ENCODE measurements at places on chromosomes 6 and 20.

- DNase-seq, result no peak
These were observed 12.5 kb upstream of the ENPP1 start for GRCh38 chr6:131795366-131795765.

- no peak for DNase-seq
These were observed 27.7 kb upstream of the ENPP4 start for GRCh38 chr6:46102123-46102522.

GRCh38 chr6:137906020-137906472 lies 39.0 kb downstream of the TNFAIP3 start:
- DNase-seq, result no peak

GRCh38 chr20:34344238-34344637 lies 18.8 kb upstream of the ITCH start:
- DNase-seq, result no peak

- DNase-seq, result no peak
These were observed 182.8 kb downstream of the SASH1 start for GRCh38 chr6:148525453-148525852.

GRCh38 chr6:112466373-112467151 lies 119.4 kb downstream of the RFPL4B start:
- DNase-seq, result no peak

- no peak for DNase-seq
These were observed 77.2 kb downstream of the THBS2 start for GRCh38 chr6:169176361-169176991.

DNA sequence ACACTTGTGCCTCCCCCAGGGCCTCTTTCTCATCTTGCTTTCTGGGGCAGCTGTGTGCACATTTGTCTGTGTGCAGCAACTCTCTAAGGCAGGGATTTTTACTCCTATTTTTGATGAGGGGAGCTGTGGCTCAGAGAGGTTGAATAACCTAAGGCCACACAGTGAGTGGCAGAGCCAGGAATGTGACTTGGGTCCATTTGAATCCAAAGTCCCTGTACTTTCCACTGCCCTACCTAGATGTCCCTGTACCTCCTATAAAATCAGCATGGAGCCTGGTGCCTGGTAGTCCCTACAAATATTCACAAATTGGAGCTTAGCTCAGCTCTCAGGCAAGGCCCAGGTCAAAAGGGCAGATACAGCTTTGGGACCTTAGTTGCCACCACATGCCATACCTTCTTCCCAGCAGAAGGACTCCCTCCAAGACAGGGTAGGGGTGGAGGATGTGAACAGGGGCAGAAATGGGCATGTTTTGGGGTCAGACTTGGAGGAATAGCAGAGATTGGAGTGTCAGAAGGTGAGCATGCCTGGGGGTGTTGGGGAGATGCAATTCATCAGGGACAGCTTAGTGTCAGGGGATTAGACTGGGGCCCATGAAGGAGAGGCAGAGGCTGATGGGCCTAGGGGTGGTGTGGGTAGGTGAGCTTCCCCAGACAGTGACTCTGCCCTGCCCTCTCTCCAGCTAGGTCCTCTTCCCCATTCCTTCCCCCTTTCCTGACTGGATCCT lies 4.1 kb upstream of the VEGFA start:
- DNase-seq, result no peak

DNA sequence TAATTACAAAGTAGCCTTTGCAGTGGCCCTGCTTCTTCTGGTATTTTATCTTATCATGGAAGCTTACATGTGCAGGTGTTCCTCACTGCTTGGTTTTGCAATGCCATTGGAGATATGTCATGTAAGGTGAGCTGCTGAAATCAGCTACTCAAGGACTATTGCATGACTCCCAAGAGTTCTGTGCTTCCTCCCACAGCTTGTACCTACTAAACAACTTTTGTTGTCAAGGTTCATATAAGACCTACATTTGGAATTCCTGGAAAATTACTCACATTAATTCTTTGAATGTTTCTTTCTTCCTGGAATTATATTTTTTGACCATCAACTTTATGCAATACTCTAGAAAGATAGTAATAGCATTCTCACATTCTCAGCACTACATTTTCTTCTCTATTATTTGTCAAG lies 427.5 kb upstream of the HSF2 start:
- DNase-seq, result no peak

DNA sequence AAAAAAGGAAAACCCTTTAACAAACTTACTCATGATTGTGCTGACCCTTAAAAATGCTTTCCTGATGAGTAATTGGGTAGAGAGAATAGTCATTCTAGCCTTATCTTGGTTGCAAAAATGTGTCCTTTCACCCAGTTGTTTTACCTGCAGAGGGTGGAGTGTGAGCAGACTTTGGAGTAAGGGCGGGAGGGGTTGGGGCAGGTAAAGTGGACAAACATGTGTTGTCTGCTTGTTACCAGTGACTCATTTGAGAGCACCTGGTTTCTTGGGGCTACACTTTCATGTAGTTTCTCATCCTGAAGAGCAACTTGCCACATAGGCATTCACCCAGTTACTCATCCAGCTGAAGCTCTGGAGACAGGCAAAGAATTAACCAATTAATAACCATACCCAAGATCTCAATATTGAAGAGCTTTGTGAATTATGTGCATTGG lies 121.1 kb downstream of the TNFRSF21 start:
- DNase-seq, result no peak

DNA sequence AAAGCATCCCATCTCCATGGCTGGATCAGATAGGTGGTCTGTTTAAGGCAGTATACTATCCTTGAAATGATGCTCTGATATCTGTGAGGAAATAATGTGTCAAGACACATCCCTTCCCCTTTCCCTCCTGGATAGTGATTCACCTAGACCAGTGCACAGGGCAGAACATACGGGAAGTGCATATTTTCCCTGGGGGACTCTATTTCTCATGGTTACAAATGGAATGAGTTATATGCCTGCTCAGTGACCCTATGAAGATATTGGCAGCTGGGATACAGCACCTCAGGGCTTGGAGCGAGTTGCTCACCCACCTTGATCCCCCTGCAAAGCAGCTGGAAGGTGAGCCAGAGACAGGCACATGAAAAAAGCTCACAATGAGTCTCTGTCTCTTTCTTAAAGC lies 67.5 kb upstream of the PRL start:
- peak; percentile 27 for DNase-seq

- no peak for DNase-seq
These were observed 97.9 kb upstream of the UST start for GRCh38 chr6:148648754-148649453.

DNA sequence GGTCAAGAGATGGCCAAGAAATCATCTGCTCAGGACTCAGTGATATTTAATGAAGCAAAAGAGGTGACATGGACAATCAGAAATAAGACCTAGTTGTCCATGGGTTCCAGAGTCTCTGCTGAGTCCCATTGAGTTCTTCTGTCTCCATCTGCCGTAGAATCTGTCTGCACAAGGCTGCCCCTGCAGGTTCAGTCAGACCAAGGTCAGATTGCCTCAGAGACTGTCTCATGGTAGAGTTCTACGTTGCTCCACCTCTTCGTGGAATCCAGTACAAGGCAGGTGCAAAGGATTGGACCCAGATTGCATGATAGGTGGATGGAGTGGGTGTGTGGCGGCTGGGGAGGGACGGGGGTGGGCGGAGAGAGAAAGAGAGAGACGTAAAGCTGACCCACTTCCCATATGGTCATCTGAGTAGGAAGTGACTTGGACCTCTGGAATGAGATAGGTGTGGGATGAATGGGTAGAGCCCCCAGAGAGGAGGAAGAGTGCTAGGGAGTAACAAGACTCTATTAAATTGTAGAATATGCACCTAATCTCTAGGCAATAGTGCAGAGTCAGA lies 75.3 kb downstream of the SOBP start:
- no peak for DNase-seq

DNA sequence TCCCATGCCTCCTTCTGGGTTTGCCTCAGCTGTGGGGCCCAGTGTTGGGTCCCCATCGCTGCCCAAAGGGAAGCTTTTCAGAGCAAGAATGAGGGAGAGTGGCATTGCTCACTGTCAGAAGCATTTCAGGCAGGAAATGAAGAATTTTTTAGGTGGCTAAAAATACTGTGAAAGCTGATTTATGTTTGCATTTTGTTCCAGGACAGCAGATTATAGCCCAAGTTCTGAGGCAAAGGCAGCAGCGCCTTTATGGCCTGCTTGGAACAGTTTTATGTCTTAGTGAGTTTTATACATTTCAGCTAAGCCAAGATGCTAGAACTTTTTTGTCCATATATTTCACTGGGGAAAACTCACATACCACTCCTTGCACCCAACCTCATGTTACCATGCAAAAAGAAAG lies 4.3 kb upstream of the CCDC167 start:
- DNase-seq, result no peak

DNA sequence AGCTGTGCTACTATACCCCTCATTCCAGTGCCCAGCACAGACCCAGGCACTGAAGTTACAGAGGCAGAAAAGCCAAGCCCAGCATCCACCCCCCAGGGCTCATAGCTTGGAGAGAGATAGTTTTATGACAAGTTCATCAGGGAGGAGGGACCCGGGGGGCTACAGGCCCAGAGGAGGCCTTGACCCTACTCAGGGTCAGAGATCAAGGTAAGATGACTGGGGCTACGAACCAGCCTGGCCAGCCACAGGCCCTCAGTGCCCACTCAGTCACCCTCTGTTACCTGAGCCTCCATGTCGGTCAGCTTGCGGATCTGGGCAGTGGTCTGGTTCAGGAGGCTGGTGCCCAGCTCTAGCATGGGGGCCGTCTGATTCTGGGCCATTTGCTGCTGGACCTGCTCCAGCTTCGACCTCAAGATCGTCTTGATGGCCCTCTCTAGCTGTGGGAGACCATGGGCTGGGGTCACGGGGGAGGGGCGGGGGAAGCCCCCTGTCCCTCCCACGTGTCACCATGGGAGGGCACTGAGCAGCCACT lies 26.1 kb downstream of the ANGPT4 start:
- no peak for DNase-seq

DNA sequence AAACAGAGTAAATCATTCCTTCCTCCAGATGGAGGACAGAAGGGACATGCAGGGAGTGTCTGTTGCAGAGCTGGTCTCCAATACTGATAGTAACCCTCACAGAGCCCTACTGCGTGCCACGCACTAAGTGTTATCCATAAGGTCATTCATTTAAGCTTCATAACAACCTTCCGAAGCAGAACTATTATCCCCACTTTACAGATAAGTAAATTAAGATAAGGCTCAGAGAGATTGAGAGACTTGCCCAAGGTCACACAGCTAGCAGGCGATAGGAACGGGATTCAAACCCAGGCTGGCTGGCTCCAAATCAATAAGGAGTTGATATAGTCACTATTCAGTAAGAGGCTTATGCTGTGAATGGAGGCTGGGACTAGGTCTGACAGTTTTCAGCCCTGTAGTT lies 30.6 kb downstream of the CPNE5 start:
- no peak for DNase-seq

GRCh38 chr6:115819506-115819905 lies 241.2 kb downstream of the FRK start:
- DNase-seq, result no peak

GRCh38 chr20:36399147-36399968 lies 93.2 kb downstream of the DLGAP4 start:
- no peak for DNase-seq

- DNase-seq, result no peak
These were observed 16.7 kb downstream of the TRAPPC3L start for GRCh38 chr6:116528780-116529179.

DNA sequence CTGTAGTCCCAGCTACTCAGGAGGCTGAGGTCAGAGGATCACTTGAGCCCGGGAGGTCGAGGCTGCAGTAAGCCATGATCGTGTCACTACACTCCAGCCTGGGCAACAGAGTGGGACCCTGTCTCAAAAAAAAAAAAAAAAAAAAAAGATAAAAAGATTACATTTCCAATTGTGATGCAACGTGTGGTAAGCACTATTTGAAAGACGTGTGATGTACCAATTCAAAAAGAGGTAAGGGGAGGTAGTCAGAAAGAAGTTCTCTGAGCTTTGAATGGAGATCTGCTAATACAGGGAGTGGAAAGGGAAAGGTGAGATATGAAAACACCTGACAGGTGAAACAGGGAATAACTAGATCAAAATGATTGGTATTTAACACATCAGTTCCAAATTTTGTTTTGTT lies 11.9 kb downstream of the GOPC start:
- no peak for DNase-seq

- DNase-seq, result peak; percentile 58
These were observed 39.7 kb downstream of the TGM2 start for GRCh38 chr20:38125157-38126056.

- no peak for DNase-seq
These were observed 150.7 kb upstream of the LAMP5 start for GRCh38 chr20:9363673-9364072.

DNA sequence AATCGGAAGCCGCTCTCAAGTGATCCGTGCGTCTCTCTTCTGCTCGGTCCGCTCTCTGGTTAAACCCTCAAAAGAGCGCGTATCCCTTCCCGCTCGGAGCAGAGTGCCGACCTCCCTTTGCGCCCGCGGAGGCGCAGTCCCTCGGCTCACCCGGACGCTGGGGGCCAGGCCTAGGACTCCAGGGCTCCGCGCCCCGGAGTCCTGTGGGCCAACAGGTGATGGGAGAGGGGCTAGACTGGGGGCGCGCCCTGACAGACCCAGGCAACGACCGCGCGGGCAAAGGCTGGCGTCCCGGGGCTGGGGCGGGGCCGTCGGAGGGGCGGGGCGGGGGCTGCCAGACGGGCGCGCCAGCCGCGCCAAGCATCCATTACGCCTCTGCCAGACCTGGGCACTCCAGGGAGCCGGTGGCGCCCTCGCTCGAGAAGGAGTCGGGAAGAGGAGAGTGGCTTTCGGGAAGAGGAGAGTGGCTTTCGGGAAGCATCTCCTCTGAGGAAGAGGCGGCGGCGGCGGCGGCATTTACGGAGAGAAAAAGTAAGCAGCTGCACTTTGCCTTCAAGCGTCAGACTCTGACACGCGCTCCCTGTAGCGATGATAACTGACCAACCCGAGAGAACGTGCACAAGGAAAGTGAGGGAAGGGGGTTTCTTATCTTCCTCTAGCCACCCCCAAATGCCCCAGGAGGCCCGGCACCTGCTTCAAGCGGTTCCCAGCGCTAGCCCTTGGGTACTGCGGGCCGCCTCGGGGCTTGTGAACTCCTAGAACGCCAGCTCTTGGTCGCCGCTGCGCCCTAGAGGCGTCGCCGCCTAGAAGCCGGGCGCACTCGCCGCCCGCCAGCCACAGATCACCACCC lies 2.6 kb downstream of the EPHA7 start:
- peak; percentile 91 for DNase-seq

DNA sequence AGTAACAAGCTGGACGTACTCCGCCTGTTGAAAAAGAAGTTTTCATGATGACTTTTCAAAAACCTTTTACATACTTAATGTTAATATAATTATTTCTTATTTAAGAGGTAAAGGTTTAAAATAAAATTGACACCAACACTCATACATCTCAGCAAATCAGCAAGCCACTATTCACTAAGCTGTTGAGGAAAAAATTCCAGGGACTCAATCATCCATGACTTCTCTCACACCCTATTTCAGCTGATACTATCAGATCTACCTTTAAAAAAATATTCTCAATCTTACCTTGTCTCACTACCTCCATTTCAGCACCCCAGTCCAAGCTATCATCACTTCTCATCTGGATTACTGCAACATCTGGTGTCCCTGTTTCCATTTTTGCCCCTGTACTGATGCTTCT lies 109.3 kb downstream of the HACE1 start:
- peak; percentile 1 for DNase-seq

GRCh38 chr20:63166193-63167020 lies 49.5 kb downstream of the YTHDF1 start:
- DNase-seq, result no peak
